ENCODE measurements at places on chromosomes 3 and 15.
A peak's percentile ranks its signal among the peaks of the same experiment; 100 is the strongest.

GRCh38 chr15:71191296-71191695 is 76.0 kb downstream of the THSD4 start:
- no peak for DNase-seq

DNA sequence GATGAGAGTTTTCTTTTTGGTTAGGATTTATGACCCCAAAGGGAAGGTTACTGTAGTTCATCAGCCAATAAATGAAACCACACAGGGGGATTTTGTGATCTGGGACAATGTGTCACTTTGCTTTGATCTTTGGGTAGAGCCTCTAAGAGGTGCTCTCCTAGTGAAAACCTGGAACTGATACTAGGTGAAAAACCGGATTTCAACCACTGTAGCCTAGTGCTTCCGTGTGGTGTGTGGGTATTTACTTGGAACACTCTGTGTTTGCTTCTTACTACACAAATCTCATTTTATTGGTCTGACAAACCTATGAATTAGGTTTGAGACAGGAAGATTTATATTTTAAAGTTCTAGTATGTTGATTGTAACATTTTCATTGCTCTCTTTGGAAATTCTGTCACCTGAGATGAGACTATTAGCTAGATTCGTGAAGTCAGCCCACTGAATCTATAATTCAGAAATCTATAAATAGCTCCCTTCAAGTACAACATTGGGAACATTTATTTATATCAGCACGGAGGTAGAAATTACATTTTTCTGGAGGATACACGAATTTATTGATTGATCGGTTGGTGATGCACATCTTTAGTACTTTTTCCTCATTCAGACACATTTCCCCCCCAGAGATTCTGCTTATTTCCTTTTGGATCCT is 119.8 kb downstream of the AKAP13 start:
- no peak for DNase-seq

DNA sequence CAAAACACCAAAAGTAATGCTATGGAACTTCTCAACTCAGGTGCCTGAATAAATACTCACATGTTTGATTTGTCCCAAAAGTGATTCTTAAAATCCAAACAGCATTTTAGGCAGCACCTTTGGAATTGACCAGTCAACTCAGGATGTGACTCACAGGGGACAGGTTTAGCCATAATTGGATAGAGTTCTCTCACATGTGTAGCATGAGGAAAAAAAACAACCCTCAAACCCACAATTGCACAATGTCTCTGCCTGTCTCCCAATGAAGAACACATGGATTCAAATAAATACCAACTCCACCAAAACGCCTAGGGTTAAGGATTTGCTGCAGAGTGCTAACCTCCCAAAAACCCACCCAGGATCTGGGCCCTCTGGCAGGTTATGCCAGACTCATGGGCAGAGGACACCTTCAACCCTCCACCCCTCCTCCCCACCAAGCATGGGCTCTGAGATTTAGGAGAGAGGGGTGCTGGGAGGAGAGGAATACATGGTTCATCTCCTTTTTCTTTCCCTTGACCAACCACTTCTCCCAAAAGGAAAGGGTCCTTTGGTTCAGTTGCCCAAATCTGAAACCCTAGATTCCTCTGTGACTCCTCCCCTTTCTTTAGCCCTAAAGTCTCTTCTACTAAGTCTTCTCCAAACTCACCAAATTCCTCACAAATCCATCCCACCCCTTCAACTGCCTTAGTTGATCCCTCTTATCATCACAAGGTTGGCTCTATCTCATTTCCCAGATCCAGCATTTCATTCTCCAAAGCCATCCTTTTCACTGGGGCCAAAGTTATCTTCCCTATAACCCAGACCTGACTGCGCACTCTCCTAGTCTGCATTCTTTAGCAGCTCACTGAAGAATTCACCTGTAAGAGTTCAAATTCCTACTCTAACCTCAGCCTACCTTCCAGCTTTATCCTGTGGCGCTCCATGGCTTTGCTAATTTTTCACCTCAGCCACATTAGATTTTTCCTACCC is 7.7 kb downstream of the RYK start:
- peak; percentile 24 for DNase-seq

GRCh38 chr15:34358948-34359347 is 8.0 kb downstream of the LPCAT4 start:
- DNase-seq: no peak

DNA sequence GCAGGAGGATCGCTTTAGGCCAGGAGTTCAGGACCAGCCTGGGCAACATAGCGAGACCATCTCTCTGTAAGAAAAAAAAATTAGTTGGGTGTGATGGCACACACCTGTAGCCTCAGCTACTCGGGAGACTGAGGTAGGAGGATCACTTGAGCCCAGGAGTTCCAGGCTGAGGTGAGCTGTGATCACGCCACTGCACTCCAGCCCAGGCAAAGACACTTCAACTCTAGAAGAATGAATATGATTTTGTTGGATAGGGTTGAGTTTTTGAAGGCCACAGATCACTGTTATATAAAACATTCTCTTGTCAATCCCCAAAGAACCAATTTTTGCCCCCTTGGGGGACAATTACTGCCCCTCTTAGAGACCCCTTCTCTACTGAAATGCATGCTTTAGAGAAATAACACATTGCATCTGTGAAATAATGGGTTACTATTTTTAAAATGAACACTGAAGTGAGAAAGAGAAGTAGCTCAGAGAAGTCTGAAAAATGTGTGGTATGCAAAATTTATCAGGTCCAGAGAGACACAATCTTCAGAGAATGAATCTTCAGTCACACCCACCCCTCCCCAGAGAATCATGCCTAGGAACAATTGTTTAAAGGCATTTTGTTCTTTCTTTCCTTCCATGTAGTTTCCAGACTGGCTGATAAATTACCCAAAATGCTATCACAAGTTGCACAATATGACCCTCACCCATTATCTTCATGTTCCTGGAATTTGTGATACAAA is 42.7 kb downstream of the METTL6 start:
- no peak for DNase-seq

DNA sequence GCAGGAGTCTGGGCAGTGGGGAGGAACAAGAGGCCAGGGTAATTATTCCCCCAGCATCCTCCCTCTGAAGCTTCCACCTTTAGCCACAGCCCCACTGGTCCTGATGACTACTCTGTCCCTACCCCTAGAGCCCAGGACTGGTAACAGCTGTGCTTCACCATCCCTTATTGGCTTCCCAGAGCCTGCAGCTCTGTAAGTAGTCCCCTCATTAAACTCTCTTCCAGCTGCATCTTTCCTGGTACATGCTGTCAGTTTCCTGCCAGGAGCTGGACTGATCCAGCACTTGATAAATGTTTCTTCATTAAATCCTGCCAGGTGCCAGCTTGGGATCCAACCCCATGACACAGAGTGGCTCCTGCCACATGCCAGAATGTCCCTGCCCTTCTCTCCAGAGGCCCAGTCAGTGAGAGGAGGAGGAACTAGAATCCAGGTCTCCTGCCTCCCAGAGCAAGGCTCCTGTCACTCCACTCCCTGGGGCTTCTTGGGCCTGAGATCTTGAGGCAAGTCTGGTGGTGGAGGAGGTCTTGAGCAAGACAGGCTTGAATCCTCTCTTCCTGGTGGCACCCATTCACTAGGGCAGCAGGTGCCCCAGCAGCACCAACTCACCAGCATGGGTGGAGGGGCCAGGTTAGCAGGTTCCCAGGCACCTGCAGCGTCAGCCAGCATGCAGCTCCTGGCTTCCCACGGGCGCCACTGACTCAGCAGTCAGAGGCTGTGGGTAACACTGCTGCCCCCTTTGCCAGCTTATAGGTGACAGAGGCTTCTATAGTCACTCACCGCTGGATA is 27.6 kb downstream of the FBXW12 start:
- DNase-seq: no peak

DNA sequence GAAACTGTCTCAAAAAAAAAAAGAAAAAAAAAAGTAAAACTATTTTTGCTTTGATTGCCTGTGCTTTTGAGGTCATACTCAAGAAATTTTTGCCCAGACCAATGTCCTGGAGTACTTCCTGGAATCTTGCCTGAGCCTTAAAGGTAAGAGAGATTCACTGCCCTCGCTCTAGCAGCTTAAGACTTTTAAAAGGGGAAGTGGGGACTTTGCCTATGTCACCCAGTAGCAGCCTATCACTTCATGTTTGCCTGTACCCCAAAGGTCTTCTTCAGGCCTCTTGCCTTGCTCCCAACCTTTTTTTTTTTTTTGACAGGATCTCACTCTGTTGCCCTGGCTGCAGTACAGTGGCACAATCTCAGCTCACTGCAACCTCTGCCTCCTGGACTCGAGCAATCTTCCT is 18.9 kb upstream of the GOLGB1 start:
- no peak for DNase-seq

DNA sequence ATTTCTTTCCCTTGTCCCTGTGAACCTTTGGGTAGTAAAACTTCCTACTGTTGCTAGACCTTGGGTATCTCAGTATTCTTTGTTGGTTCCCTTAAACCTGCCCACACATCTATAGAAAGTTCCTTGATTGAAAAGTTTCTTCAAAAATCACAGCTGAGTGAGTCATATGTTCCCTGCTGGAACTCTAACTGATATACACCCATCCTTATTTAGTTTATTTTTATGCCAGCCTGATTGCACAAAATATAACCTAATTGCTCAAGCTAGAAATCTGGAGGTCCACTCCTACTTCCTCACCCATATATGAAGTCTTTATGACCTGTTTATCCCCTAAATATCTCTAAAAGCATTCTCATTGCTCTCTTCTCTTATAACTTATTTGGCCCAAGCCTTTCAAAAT is 13.7 kb upstream of the GJD2 start:
- DNase-seq: no peak

DNA sequence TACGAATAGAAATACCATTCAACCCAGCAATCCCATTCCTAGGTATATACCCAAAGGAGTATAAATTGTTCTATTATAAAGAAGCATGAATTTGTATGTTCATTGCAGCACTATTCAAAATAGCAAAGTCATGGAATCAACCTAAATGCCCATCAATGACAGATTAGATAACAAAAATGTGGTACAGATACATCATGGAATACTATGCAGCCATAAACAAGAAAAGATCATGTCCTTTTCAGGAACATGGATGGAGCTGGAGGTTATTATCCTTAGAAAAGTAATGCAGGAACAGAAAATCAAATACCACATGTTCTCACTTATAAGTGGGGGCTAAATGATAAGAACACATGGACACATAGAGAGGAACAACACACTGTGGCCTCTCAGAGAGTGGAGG is 571.9 kb downstream of the RBMS3 start:
- DNase-seq: no peak

- no peak for DNase-seq
Measured at GRCh38 chr3:10374311-10374710, 53.4 kb upstream of the SEC13 start.

DNA sequence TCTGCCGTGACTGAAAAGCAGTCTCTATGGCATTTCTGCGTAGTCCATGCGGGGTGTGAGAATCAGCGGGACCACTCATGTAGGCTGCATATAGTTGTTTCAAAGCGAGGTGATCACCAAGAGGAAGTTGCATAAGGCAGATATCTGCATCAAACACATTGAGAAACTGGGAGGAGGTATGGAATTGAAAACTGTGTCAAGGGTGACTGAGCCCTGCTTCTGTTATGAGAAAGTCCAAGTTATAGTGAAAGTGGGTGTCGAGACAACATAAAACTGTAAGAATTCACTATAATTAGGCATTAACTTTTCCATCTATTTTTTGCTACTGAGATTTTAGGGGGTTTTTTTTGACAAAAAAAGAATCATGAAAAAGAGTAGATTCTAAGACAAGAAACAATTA is 109.3 kb downstream of the ZIC1 start:
- DNase-seq: no peak

- DNase-seq: no peak
Measured at GRCh38 chr15:62063825-62064635, 2.7 kb upstream of the C2CD4A start.

GRCh38 chr3:34256021-34256420 is 457.6 kb downstream of the PDCD6IP start:
- DNase-seq: no peak

DNA sequence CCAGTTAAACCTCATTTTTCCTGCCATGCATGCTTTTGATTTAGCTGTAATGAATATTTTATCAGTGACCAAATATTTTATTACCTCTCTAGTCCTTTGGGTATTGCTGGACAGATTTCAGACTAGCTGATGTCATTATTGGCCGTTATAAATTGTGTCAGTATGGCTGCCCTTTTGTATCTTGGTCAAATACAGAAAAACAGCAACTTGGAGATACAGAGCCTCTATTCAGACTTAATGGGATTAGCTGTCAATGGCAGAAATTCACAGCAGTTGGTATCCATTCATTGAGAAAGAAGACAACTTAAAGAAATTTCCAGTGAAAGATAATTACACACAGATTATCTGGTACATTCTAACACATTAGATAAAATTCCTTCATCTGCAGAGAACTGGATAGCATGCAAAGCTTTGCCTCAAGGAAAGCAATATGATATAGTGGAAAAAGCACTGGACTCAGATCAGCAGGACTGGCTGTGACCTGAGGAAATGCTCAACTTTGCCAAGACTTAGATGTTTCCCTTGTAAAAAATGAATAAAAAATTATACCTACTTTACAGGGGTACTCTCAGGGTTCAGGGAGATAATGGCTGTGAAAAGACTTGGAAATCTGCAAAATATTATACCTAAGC is 20.8 kb downstream of the COL6A6 start:
- DNase-seq: no peak

All from ACHN (cell line).